ENCODE measurements at places on chromosomes 1 and 21. TPM values are rescaled to one million over a fixed set of nuclear protein-coding genes. Genes with fewer than 3 reads are reported as not detected.

Gene TMEM61
- not detected for total RNA-seq

Gene TCHHL1
- not detected for total RNA-seq

Gene EPHA10
- total RNA-seq = 0.14 TPM

Gene C1orf116
- 0.74 TPM for total RNA-seq

Gene SHE
- 9.2 TPM for total RNA-seq

Gene ARHGAP29
- total RNA-seq = 26.5 TPM

Gene AMY2B
- 23.9 TPM for total RNA-seq

Gene MPC2
- total RNA-seq = 267 TPM

Gene HSD3B2
- total RNA-seq = not detected

Gene CLCNKA
- 0.16 TPM for total RNA-seq

Gene DCST1
- total RNA-seq = not detected

Gene CAMK2N1
- total RNA-seq = 7.9 TPM

Gene IFNLR1
- 2.0 TPM for total RNA-seq

Gene NPHS2
- not detected for total RNA-seq

Gene OR2T2
- not detected for total RNA-seq

Gene UTS2
- not detected for total RNA-seq

Gene CHI3L1
- total RNA-seq = not detected

Gene AADACL3
- not detected for total RNA-seq

Gene UCHL5
- 43.0 TPM for total RNA-seq

Gene CASP9
- total RNA-seq = 14.1 TPM

Gene LYPD8
- total RNA-seq = not detected

Gene MRAP
- not detected for total RNA-seq

Gene ATP6V1G3
- not detected for total RNA-seq

Gene S100A6
- 336 TPM for total RNA-seq

Gene CIART
- total RNA-seq = 8.7 TPM

Gene PTPN14
- 32.5 TPM for total RNA-seq

Gene NAXE
- 102 TPM for total RNA-seq

Gene COL16A1
- 18.3 TPM for total RNA-seq

Gene EXTL1
- total RNA-seq = 11.3 TPM

Gene LCE2C
- total RNA-seq = not detected

Gene KRTAP19-1
- total RNA-seq = not detected

Gene DNALI1
- total RNA-seq = 6.9 TPM

Gene CD55
- total RNA-seq = 60.4 TPM

Gene DENND2C
- total RNA-seq = 3.2 TPM

Gene FAAH
- 2.8 TPM for total RNA-seq

Gene NBPF10
- total RNA-seq = 0.69 TPM

Gene PSMG1
- 20.7 TPM for total RNA-seq

Gene UBE2U
- 0.85 TPM for total RNA-seq

Gene XCL1
- 0.27 TPM for total RNA-seq

Gene APCS
- total RNA-seq = not detected

Gene ATAD3C
- total RNA-seq = 2.8 TPM

Gene BTBD8
- 4.0 TPM for total RNA-seq

Gene FCGR3B
- total RNA-seq = 1.5 TPM

Gene LMX1A
- total RNA-seq = 0.11 TPM

Gene RGS16
- 0.88 TPM for total RNA-seq

Gene PLPPR5
- not detected for total RNA-seq

Gene CAMSAP2
- total RNA-seq = 34.1 TPM

Gene CD84
- total RNA-seq = 3.6 TPM

Gene LRRC47
- 58.2 TPM for total RNA-seq

Gene TEKT2
- not detected for total RNA-seq

Gene ATP1A4
- total RNA-seq = 0.11 TPM

Gene ASCL5
- total RNA-seq = not detected

Gene NBPF6
- not detected for total RNA-seq

Gene MYBPH
- total RNA-seq = not detected

Gene PDPN
- total RNA-seq = 16.7 TPM

Gene KRTAP20-3
- not detected for total RNA-seq

Gene SLC6A9
- total RNA-seq = 1.2 TPM

All from left ventricle myocardium inferior (tissue), 1 donor.